Dorsolateral prefrontal cortex (tissue), 122 donors: ENCODE measurements at places on chromosomes 11 and 22.
A peak's percentile ranks its signal among the peaks of the same experiment; 100 is the strongest.

- DNase-seq: no peak
Measured at GRCh38 chr11:61141601-61142028, 19.6 kb downstream of the VPS37C start.

- DNase-seq: no peak
Measured at GRCh38 chr11:102833731-102834130, 9.7 kb downstream of the MMP3 start.

DNA sequence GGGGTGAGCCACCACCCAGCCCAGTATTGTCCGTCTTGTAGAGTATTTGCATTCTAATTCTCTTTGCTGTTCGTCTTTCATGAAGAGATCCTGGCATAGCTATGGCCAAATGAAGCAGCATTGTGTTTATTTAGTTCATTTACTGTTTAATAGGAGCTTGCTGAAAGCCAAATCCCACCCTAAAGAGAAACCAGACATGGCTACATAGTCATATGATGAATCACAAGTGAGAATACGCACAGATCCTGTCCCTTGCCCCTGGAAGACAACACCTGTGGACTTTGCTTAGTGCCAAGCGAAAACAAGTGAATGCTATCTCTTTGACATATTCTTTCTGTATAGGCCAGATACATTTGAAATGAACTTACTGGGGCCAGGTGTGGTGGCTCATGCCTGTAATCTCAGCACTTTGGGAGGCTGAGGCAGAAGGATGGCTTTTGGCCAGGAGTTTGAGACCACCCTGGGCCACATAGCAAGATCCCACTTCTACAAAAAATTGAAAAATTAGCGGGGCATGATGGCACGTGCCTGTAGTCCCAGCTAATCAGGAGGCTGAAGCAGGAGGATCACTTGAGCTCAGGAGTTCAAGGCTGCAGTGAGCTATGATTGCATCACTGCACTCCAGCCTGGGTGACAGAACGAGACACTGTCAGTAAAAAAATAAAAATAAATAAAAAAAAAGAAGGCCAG lies 5.1 kb upstream of the ARFGAP3 start:
- no peak for DNase-seq

GRCh38 chr11:59263225-59263894 lies 50.6 kb upstream of the MPEG1 start:
- no peak for DNase-seq

DNA sequence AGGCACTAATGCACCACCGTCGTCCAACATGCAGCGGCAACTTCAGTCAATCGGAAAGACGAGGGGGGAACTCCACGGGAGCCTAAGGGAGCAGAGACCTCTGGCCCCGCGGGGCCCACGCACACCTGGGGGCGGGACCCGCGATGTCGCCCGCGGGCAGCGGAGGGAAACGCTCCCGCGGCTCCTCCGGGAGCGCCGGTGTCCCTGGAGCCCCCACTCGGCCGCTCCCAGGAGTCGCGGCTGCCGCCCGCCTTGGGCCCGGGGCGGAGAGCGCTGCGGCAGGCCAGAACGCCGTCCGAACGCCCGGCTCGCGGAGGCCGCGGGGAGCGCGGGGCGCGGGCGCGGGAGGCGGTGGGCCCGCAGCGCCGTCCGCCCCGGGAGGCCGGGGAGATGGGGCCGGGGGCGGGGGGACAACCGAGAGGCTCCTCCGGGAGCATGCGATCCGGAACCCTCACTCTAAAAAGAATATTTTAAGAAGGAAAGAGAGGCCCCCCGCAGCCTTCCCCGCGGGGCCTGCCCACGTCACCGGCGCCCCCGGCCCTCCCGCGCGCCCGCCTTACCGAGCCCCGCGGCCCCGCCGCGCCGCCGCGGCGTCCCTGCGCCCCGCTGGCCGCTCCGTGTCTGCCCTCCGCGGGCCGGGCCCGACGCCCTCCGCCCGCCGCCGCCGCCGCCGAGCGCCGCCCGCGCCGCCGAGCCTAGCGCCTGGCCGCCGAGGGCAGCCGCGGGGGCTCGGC lies 86.6 kb upstream of the ARHGAP32 start:
- no peak for DNase-seq

DNA sequence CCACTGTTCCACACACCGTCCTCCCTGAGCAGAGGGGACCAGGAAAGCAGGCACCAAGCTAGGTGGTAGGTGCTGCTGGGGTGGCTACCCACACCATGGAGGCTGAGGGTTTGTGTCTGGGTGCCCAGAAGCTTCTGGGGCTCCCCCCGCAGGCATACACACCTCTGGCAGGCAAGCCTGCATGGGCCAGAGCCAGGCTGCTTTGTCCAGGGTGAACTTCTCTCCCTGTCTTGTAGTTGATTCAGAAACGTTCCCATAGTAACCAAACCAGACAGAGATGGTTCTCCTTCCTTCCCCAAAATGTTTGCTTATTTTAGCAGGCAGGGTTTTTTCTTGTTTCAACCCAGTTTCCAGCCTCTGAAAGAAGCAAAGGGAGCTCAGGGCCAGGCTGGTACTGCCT lies 40.9 kb upstream of the SUSD2 start:
- no peak for DNase-seq

DNA sequence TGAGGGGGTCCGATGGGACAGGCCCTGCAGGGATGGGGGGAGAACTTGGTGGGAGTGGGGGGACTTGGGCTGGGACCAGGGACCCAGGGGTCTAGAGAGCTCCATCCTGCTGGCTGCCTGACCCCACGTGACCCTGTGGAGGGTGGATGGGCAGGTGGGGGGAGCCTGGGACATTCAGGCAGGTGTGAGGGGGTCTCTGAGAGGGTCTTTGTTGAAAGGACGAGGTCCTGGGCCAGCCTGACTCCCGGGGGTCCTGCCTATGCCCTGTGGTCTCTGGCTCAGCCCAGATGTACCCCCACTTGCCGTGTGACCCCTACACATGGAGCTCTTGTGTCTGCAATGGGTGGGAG lies 7.5 kb downstream of the LRRC56 start:
- DNase-seq: no peak

DNA sequence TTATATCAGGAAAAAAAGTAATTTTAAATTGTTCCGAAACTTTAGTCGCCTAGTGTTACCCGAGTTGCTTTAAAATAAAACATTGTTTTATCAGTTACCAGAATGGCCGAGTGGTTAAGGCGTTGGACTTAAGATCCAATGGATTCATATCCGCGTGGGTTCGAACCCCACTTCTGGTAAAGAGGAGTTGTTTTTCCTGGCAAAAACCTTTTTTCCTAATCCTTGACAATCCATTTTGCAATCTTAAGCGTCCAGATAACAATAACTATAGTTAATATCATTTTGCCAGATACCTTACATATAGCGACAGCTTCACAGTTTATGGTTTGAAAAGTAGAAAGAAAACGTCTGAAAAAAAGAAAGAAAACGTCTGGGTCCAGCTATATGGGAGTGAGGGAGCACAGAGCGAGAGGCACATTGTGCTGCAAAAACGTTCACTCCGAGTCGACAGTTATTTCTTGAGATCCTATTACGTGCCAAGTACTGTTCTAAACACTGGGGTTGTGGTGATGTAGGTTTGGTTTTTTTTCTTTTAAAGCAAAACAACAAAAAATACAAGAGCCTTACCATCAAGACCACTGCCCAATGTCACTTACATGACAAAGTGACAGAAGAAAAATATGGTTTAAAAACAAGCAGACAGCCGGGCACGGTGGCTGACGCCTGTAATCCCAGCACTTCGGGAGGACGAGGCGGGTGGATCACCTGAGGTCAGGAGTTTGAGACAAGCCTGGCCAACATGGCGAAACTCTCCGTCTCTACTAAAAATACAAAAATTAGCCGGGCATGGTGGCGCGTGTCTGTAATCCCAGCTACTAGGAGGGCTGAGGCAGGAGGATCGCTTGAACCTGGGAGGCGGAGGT lies 40.6 kb downstream of the OR4D9 start:
- DNase-seq: no peak

GRCh38 chr11:35792846-35793192 lies 130.2 kb downstream of the TRIM44 start:
- DNase-seq: no peak

GRCh38 chr22:27801202-27801615 lies 347 bp downstream of the MN1 start:
- no peak for DNase-seq

DNA sequence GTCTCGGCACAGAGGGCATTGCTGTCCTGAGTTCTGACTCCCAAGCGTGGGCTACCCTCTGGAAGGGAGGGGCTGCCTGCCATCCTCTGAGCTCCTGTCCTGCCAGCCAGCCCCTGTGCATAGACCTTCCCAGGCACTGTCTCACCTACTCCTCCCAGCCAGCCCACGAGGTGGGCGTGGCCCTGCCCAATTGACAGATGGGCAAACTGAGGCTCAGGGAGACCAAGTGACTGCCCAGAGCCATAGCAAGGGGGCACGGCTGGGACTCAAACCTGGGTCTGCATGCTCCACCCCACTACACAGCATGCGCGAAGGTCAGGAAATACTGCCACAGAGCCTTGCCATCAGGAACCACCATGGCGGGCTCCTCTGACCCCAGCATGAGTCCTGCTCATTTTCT lies 29.4 kb upstream of the PRR5 start:
- DNase-seq: no peak

DNA sequence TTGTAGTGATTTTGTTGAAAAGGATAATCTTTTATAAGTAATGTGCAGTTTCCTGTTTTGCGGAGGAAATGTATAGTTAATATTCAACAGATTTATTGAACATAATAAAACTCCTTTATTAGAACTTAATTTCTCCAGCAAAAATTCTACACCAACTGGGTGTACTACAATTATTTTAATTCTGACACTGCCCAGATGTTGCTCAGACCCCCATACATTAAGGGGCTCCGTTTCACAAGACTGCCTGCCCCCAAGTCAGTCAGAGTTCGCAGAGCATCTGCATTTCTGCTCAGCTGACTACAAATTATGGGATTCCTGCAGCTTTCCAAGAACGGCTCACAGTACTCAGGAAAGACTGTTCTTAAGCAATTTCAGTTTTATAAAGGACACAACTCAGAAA lies 6.2 kb downstream of the CEP57 start:
- no peak for DNase-seq

- no peak for DNase-seq
Measured at GRCh38 chr22:49400136-49400940, 427.3 kb downstream of the BRD1 start.

DNA sequence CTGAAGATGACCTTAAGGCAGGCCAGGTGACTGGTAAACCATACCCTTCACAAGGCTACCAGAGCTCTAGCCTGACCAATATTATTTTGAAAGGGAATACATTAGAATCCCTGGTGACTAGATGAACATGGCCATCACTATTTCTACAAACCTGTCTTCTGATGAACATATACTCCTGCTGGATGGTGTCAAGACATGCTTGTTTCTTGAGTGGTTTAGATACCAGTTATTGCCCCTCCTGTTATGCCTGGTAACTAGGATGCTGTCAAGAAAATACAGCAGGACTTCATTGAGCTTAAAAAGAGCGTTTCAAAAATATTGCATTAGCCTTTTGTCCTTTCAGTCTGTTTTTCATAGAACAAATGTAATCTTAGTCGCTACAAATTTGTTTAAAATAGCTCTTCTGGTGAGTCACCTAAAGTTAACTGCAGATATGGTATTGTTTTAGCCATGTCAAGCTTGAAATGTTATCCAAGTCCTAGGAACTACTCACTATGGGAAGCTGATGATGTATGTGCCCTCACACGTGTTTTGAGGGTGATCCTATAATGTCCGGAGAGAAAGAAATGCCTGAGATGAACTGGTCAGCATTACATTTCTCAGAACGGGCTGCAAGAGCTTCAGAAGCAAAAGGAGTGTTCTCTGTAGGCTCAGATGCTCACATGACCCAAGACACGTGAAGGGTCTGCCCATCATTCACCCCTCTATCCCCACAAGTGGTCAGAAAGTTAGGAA lies 20.6 kb downstream of the ADM start:
- no peak for DNase-seq

GRCh38 chr11:46918788-46919513 lies 601 bp upstream of the LRP4 start:
- no peak for DNase-seq

- peak; percentile 87 for DNase-seq
Measured at GRCh38 chr11:65290448-65291165, 24.1 kb upstream of the CDC42EP2 start.

DNA sequence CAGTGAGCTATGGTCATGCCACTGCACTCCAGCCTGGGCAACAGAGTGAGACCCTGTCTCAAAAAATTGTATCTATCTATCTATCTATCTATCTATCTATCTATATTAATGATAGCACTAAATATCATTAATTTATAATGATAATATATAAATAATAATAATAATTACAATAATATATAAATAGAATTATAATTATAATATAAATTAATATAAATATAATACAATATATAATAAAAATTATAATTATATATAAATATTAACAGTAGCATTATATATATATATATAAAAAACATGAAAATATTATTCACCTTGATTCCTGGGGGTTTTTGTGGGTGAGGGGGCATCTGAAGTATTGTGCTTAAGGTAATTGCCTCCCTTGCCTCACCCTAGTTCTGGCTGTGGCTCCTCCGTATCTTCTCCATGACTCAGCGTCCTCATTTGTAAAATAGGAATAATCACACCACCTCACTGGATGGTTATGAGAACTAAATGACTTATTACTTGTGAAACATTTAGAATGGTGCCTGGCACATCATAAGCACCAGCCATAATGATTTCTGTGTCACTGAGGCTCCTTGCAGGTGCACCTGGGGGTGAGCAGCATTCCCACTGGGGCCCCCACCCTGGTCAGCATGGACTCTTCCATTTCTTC lies 18.8 kb downstream of the RASD2 start:
- no peak for DNase-seq

GRCh38 chr22:47290706-47291430 lies 528.4 kb downstream of the TBC1D22A start:
- no peak for DNase-seq

- DNase-seq: no peak
Measured at GRCh38 chr11:2142300-2142759, 3.1 kb upstream of the IGF2 start.

DNA sequence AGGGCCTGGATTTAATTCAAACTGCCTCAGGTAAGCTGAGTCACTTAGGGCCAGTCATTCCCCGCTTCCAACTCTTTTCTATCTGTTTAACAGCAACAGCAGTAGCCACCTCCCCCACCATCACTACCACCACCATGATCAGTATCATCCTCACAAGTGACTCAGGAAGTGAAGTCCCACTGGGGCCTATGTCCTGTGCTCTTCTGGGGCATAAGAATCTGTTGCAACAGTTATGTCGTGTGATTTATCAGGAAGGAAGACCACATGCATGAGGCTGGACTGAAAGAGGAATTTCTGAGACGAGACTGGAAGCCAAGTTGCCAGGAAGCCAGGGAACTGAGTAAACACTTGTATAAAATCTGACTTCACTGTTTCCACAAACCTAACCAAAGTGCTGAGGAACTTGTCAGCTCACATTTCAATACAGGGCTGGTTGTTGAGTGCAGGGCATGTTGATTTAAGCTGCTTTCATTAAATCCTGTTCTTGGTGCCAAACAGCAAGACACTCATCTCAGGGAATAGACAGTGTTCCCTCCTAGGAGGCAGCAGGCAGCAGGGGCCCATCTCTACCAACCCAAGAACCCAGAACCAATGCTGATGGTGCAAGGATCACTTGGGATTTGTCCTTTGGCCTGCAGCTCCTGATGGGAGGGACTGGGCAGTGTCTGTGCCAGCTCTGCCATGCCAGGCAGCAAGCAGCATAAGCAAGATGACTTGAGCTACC lies 226.7 kb upstream of the NARS2 start:
- DNase-seq: no peak
